NCI-H2171 treated with DMSO at 0.1 percent for 48 hours (cell line): ENCODE measurements at places on chromosomes 11 and 22.

DNA sequence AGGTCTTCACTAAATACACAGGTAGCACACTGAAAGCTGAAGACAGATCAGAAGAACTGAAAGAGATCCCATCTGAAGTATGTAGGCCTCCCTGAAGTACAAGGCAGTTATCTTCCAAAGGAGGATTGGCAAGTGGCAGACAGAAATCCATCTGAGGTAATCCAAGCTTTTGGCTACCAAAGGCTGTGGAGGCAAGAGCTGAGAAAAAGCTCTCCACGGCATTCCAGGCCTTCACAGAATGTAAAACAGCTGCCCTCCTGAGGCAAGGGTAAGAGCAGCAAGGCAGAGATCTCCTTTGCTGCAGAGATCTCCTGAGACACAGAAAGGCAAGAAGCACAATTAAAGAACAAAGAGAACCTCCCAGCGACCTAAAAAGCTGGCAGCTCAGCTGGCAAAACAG, 19.1 kb downstream of the PIK3C2A start:
- DNase-seq: no peak

DNA sequence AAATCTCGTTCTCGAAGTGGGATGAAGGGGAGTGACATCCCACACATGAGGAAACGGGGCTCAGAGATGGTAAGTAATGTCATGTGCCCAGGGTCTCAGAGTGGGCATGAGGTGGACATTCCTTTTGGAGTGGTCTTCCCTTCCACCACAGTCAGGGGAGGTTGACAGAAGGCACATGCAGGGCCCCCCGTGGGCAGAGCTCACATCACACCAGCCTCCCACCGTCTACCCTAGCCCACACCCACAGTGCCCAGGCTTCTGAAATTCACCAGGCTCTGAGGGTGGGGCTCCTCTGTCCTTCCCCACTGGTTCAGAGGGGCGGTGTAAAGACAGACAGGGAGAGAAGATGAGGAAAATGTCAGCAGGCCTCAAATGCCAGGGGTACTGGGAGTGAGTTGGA, 41.1 kb upstream of the TIMP3 start:
- no peak for DNase-seq

GRCh38 chr11:61700212-61700611, 20.0 kb downstream of the DAGLA start:
- DNase-seq: no peak

DNA sequence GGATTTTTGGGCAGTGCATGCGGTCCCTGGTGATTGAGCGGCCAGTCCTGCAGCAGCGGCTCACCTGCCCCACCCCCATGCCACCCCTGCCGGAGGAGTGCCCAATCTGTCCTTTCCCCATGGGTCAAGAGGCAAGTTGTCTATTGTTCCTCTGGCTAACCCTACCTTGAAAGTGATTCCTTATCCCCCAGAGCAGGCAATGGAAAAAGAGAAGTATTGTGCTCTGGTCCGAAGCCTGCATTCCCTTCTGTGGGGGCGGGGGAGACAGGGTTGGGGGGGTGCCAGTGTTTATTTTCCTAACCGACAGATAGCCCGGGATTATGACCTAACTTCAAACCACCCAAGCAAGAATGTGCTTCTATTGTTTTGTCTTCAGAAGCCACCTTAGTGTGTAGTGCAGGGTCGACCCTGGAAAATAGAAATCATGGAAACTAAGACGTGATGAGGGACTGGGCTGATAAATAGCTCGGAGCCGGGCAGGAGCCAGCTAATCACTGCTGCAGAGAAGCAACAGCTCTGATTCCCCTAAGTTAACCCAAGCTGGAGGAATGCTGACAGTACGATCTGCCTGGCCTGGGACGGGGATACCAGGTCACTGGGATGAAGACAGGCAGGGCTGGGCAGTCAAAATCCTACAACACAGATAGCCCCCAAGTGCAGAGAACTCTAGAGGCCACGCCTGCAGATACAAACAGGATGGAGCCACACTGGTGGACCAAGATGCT, 38.7 kb upstream of the ATXN10 start:
- no peak for DNase-seq
